A549 (cell line): ENCODE measurements at places on chromosomes 6 and 20.

- DNase-seq: no peak
Observed at GRCh38 chr6:113433335-113433991, 423.7 kb upstream of the MARCKS start.

DNA sequence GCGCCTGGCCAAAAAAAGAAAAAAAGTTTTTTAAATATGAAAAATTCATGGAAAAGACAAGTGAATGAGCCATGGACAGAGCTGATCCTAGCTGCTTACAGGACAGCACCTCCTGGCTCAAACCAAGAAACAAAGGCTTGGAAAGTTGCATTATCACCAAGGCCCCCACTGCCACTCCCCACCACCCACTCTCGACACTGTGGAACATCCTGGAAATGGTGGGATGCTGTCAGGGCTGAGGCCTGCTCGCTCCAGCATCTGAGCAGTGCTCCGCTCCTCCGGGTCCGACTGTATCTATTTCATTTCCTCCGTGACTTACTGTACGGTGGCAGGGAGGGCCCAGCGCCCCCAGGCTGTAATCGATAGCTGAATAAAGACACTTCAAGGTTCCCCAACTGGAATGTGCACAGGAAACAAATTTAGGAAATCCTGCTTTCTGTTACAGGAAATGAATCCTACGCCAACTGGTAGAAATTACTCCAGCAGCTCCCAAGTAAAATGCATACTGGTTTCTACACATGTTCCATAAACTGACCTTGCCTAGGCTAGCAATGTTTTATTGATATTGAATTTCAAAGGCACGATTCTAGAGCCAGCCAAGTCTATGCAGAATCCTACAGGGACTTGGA lies 109.5 kb upstream of the NFATC2 start:
- DNase-seq: no peak

DNA sequence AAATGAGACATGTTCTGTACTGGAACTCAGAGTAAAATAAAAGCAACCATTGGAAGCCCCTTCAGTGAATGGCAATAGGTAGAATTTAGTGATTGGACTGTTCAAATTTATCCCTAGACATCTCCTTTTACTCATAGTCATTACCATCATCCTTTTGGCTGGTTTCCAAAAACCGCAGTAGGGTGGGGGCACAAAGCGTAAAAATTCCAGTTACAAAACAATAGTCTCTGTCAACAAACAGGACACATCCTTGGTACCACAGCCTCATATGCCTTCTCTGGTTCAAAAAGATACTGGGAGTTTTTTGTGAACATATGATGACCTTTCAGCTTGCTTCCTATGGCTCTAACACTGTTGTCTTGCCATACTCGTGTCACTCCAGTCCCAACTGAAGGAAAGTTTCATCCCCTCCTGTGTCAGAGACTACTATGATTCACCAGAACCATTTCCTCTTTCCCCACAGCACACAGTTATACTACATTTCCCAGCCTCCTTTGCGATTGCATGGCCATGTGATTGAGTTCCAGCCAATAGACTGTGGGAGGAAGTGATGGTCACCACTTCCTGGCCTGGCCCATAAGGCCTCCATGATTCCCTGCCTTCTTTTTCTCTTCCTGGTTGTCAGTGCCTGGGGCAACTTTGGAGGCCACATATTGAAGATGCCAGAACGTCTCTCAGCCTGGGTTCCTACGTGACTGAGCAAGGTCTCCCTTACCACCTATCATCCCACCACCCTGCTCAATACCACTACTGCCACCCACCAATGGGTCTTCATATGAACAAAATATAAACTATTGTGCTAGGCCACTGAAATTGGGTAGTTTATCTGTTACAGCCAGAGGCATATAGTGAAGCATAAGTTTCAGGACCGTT lies 162.4 kb downstream of the ID4 start:
- DNase-seq: no peak

DNA sequence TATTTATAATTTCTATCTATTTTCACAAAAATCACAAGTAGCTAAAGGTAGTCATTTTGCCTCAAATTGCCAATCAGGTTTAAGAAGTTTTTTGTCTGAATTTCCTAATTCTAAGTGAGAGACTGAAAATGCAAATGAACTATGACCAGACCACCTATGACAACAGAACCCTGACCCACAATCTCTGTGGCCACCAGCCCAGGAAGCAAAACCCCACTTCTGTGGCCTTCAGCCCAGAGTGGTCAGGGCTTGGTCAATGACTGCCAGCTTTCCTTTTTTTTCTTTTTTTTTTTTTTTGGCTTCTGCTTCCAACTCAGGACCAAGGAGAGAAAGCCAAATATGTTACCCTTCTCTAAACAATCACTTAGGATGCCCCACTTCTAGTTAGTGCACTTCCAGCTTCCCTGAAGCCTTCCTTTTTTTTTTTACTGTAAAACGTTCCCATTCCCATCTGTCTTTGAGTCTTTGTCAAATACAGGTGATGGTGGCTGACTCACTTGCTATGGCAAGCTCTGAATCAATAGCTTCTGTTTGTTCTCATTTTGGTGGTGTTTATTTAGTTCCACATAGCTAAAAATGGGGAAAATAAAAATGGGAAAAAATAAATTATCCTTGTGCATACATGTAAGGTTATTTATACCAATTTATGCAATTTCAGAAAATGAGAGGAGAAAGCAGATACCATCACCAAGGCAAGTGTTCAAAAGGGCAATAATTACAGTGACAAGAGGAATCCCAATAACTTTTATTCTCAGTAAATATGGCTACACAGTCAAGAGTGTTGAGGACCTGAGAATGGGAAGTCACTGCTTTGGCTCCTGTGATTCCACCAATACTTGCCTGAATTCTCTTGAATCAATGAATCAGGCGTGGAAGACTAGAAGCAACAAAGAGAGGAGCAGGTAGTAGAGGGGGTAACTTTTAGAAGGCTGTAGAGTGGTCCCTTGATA lies 170.3 kb upstream of the PDE7B start:
- DNase-seq: no peak

DNA sequence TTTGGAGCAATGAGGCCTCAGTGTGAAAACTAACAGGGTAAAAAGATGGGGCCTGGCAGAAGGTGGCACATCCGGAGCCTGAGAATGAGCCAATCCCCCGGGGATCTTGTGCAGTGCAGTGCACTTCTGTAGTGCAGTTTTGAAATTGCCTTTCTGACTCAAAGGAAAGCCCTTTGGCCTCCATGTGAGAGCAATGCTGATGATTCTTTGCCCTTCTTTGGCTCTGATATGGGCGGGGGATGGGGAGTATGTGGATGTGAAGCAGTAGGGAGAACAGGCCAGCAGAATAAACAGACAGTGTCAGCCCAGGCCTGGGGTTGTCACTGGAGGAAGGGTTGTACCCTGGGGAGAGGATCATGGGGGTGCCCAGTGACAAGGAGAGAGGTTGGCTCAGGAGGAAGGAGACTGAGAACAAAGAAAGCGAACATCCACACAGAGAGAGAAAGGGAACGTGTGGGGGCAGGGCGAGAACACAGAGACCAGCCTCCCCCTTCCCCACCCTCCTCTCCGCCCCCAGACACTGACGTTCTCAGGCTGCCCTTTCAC lies 351.2 kb downstream of the CDC5L start:
- peak; percentile 10 for DNase-seq
